ENCODE measurements at places on chromosomes 2 and 18.
A peak's percentile ranks its signal among the peaks of the same experiment; 100 is the strongest.

- DNase-seq = peak; percentile 74
Measured at GRCh38 chr2:64646007-64646880, 7.5 kb downstream of the SERTAD2 start.

DNA sequence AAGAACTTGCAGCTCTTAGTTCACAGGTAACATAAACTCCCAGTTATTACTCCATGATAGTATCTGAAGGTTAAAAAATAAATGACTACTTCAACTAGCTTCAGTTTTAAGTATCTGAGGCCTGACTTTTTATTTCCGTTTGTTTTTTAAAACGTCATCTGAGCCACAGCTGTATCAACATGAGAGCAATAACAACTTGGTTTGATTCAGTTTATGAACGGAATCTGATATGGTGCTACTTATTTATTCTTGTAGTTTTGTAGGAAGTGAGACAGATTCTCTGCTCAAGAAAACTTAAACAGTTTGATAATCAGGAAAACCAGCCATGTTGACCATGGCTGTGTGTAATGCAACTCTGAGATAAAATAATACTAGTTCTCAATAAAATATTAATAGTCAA is 34.9 kb downstream of the NAB1 start:
- DNase-seq = no peak

DNA sequence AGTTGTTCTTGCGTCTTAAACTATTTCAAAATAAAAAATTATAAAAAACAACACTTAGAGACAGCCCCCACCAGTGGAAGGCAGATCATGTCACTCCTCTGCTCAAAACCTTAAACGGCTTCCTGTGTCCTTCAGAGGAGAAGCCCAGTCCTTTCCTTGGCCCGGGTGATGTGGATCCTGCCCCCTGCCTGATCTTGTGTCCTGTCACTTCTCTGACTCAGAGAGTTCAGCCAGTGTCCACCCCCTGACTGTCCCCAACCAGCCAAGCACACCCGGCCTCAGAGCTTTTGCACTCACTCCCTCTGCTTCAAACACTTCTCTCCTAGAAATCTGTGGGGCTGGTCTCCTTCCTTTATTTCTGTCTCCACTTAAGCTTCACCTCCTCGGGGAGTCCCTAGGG is 35.4 kb downstream of the TOGARAM2 start:
- DNase-seq = no peak

DNA sequence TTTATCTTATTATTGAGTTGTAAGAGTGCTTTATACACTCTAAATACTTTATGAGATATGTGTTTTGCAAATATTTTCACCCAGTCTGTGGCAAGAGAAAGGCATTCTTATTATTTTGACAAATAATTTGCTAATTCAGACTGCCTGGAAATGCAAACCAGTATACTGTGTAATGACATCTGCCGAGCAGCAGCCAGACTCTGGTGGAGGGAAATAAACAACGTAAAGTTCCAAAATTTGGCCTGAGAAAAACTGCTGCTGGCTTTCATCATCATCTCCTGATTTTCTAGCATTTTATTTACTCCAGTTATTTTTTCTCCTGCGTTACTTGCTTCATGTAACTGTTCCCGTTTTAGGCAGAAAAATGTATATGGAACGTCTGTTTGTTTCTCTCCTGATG is 161.6 kb downstream of the RNF152 start:
- no peak for DNase-seq

DNA sequence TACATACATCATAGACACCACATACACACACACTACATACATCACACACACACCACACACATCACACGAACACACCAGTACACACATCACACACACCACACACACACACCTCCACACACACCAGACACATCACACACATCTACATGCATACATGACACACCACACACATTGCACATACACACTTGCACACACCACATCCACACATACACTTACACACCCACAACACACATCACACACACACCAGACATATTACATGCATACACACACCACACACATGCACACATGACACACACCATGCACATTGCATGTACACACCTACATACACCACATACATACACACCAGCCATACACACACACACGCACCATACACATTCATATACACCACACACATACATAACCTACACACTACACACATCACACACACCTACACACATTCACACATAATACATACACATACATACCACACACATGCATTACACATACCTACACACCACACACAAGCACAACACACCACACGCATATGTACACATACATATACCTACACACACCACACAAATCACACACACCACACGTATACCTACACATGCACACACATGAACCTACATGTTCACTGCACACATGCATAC is 156.5 kb downstream of the NDUFA10 start:
- DNase-seq = no peak

GRCh38 chr2:20139407-20140172 is 85.3 kb downstream of the SDC1 start:
- no peak for DNase-seq

DNA sequence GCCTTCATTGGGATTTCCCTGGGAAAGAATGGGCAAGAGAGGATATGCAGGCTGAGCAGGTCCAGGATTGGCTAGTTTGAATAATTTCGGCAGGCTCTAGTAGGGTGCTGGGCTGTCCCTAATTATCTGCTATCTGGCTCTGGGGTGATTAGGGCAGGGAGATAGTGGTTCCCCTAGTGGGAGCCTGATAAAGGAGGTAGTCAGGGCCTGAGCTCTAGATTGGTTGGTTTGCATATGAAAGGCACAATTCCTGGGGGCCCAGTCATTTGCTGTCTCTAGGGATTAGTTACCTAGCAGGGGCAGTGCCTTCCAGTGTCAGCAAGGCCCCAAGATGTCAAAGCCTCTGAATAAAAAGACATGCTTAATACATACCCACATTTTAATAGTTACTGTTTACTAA is 690.1 kb upstream of the KLHL29 start:
- no peak for DNase-seq

DNA sequence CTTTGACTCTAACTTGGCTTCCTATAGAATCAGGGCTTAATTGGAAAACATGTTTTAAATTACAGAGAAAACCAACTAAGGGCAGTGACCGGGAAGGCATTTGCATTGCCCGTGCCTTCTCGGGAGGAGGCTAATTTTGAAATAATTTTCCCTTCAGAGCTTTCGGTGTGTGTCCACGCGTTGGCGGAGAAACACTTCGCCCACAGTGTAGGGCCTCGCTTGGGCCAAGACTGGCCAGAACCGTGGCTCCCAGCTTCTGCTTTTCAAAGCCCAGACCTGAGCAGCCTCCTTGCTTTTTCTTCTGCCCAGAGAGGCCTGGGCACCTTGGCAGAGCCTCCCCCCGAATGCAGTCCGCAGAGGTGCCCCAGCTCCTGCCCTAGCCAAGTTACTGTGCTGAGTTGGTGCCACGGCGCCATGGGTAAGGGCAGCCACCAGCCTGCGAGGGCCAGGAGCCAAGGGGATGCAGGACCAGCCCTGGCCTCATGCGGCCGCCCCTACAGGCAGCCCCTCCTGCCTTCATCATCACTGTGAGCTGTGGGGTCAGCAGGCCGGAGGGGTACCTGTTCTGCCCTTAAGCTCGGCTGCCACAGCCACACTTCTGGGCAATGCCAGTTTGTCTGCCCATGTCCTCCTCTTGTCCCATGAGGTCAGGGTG is 57.4 kb downstream of the NFATC1 start:
- no peak for DNase-seq

DNA sequence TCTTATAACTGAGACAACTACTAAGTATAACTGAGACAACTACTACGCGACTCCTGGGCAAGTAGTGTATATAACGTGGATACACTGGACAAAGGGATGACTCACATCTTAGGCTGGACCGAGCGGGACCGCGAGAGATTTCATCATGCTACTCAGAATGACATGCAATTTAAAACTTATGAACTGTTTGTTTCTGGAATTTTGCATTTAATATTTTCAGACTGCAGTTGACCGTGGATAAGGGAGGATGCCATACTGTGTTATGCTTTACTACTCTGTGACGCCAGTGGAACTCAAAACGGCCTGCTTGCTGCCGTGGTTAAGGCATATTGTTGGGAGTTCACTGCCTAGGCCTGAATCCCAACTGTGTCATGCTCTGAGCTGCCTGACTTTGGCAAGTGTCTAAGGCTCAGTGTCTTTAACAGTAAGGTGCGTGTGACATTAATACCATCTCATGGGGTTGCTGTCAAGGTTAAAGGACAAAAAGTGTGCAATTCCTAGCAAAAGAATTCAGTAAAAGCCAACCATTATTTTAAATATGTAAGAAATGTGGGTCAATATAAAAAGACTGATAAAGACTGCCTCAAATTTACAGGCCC is 64.6 kb downstream of the BMP10 start:
- no peak for DNase-seq

GRCh38 chr18:23521907-23522306 is 18.6 kb downstream of the RMC1 start:
- no peak for DNase-seq

DNA sequence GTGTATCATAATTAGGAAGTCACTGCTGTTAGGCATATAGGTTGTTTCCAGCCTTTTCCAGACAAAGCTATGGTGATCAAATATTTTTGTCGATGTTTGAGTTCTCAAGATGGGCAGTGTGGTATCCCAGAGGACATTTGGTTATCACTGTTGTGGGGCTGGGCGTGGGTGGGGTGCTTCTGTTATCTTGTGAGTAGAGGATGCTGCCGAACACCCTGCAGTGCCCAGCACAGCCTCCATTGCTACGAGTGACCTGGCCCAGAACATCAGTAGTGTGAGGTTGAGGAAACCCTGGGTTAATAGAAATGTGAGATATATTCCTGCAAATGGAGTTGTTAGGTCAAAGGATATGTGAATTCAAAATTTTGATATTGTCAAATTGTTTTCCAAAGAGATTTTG is 33.2 kb downstream of the ZNF236 start:
- no peak for DNase-seq

- DNase-seq = no peak
Measured at GRCh38 chr2:182359990-182360662, 66.7 kb downstream of the PDE1A start.

DNA sequence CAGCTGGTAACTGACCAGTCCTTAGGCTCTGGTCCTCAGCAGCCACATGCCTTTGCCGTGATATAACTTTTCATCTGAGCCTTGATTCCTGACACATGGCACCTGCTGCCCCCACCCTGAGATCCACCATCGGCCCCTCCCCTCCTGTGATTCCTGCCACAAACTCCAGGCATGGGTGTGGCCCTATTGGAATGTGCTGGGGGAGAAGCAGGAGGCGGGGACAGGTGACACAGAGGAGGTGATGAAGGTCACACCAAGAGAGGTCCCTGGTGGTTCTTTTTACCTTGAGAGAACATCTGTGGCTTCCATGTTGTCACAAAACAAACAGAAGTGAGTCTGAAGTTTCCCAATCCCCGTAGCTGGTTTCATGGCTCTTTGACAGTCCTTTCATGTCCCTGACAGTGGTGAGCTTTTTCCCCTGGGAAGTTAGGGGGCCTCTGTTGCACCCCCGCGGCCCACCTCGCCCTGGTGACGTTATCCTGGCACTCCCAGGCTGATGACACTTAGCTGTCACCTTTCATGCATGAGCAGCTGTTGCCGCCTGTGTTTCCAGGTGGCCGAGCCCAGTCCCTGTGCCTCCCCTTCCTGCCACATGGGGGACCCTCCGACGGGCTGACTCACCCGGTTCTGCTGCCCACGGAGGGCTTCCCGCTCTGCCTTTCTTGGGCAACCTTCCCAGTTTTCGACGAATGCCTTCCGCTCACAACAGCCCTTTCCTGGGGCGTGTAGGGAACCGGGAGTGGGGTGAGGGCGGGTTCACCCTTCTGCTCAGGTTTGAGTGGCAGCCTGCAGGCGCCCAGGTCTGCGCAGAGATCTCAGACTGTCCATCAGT is 66.3 kb upstream of the GLI2 start:
- peak; percentile 37 for DNase-seq

- DNase-seq = no peak
Measured at GRCh38 chr2:160406591-160407392, 86.8 kb downstream of the RBMS1 start.

DNA sequence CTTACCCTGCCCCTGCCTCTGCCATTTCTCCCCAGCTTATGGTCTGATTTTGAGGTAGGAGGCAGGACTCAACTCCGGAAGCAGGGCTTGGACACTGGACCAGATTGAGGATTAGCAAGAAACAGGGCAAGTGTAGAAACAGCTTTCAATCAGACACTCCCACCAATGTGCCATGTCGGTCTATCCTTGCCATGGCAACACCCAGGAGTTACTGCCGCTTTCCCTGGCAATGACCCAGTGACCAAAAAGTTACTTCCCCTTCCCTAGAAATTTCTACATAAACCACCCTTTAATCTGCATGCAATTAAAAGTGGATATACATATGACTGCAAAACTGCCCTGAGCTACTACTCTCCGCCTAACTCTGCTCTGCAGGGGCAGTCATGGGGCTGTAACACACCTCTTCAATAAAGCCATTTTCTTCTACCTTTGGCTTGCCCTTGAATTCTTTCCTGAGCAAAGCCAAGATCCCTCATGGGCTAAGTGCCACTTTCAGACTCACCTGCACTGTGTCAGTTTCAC is 156.7 kb downstream of the LPIN1 start:
- DNase-seq = no peak

- no peak for DNase-seq
Measured at GRCh38 chr2:112918256-112918655, 7.3 kb downstream of the IL37 start.

GRCh38 chr2:7375901-7376300 is 458.7 kb downstream of the RNF144A start:
- no peak for DNase-seq

GRCh38 chr2:202749477-202749876 is 114.7 kb downstream of the FAM117B start:
- DNase-seq = no peak

- no peak for DNase-seq
Measured at GRCh38 chr18:25534401-25534800, 182.4 kb upstream of the ZNF521 start.

- no peak for DNase-seq
Measured at GRCh38 chr2:197010200-197011020, 83.9 kb upstream of the PGAP1 start.

DNA sequence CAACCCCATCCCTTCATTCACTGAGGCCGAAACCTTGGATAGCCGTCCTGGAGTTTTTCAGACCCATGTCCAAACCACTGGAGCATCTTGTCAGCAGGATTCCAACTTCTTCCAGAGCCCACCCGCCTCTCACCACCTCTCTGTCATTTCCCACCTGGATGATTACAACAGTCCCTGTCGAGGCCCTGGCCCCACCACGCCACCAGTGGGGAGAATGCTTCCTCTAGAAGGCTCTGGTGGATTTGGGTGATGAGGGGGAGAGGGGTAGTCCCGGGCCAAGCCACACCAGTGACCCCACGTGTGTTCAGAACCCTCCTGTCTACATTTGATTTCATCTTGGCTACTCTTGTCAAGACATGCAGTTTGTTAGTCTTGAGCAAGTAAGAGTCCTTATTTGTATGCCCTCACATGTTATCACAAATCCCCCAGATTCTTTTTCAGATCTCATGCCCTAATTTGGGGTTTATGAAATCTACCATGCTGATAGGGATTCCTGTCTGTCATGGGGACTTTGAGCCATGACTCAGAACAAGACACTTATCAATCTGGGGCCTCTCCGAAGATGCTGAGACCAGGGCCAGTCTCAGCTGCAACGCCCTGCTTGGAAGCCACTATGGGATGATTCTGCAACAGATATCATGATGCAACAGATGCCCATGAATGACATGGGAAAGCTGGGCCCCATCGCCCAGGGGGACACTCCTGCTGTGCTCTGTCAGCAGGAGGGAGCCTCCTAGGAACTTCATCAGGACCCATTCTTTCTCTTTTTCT is 186.1 kb downstream of the ZFP36L2 start:
- no peak for DNase-seq
